ENCODE measurements at places on chromosomes 4 and X. TPM values are rescaled to one million over a fixed set of nuclear protein-coding genes. Genes with fewer than 3 reads are reported as not detected.

The USP17L26 gene
- total RNA-seq: not detected

The CAPN6 gene
- not detected for total RNA-seq

The GPRASP1 gene
- total RNA-seq: 2.2 TPM

The JADE3 gene
- total RNA-seq: 9.8 TPM

The CYBB gene
- not detected for total RNA-seq

The RAB9A gene
- 16.7 TPM for total RNA-seq

The COX7B2 gene
- not detected for total RNA-seq

The PPEF1 gene
- not detected for total RNA-seq

The KLF8 gene
- total RNA-seq: 0.09 TPM

The FATE1 gene
- total RNA-seq: not detected

The ATOH1 gene
- not detected for total RNA-seq

The CENPVL3 gene
- not detected for total RNA-seq

The CCSER1 gene
- total RNA-seq: 4.4 TPM

The RTL3 gene
- total RNA-seq: under 0.01 TPM

The TRO gene
- total RNA-seq: 2.2 TPM

The BTC gene
- total RNA-seq: not detected

The MSL3 gene
- 51.1 TPM for total RNA-seq

The ADAD1 gene
- total RNA-seq: not detected
